NCI-H1105 treated with DMSO at 0.1 percent for 48 hours (cell line): ENCODE measurements at places on chromosomes 6 and 20.

GRCh38 chr20:35630636-35631035 lies 15.0 kb downstream of the SPAG4 start:
- DNase-seq = no peak

DNA sequence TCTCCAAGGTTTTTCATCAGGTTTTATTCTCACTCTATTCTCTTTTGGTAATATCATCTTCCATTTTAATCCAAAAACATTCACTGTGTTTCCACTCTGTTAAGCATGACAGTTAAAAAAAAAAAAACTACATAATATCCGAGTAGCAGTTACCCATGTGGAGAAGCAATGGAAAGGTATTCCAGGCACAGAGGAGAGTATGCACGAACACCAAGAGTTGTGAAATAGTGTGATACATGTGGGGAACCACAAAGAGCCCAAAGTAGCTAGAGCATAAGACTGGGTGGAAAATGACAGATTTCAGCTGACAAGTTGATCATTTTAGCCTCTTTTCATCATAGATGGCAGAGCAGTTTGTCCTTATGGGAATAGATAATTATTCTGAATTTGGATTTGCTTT lies 19.9 kb upstream of the FBXL4 start:
- DNase-seq = no peak

DNA sequence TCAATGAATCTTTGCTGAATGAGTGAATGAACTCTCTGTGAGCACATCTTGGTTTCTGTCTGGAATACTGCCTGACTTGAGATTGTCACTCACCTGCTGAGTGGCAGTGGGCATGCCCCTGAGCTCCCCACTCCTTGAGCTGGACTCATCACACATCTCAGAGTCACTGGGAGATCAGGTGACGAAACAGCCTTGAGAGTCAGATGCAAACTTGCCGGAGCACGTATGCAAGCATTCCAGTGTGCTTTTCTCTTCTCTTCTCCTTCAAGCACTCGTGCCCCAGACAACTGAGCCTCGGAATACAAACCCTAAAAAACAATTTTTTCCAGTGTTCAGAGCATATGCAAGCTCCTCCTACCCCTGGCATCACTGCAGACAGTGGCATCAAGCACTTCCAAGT lies 9.4 kb upstream of the BMP7 start:
- no peak for DNase-seq

DNA sequence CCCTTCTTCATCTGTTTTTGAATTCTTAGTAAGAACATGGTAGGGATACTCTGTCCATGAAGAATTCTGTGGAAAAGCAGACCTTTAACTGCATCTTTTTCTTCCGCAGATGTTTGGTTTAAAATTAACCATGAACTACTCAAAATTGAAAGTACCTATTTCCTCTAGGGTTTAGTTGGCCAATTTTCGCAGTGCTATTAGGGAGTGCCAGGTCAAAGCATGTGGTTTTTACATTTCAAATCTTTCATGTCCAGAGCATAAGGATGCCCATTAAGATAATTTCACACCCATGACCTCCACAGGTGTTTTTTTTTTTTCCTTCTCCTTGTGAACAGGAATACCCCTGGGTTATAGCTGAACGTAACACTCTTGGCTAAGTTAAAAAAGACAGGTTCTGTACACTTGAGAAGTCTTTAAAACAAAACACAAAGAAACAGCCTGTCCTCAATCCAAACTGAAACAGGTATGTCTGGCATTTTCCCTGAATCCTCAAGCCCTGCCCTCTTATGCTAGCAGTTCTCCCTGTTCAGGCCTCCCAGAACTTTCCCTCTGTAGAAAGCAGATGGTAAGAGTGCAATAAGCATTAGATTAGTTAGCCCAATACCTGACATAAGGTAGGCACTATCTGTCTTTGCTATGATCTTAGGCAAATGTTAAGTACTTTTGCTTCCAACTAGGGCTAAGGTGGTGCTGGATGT lies 67.1 kb downstream of the ELOVL5 start:
- DNase-seq = no peak

DNA sequence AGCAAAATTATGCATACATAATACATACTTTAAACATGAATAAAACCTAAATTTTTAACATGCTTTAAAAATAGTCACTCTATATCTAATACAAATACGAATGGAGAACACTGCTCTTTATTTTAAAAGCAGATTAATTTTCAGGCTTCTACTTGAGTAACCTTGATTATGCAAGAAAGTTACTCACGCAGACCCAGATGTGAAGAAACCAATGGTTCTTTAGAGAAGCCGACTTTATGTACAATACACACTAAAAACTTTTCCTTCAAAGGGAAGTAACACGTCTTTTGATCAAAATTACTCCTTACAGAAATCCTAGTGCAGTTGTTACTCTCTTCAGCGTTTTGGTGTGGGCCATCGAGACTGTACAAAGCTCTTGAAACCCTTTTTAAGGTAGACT lies 136.9 kb upstream of the SLC22A16 start:
- DNase-seq = no peak

DNA sequence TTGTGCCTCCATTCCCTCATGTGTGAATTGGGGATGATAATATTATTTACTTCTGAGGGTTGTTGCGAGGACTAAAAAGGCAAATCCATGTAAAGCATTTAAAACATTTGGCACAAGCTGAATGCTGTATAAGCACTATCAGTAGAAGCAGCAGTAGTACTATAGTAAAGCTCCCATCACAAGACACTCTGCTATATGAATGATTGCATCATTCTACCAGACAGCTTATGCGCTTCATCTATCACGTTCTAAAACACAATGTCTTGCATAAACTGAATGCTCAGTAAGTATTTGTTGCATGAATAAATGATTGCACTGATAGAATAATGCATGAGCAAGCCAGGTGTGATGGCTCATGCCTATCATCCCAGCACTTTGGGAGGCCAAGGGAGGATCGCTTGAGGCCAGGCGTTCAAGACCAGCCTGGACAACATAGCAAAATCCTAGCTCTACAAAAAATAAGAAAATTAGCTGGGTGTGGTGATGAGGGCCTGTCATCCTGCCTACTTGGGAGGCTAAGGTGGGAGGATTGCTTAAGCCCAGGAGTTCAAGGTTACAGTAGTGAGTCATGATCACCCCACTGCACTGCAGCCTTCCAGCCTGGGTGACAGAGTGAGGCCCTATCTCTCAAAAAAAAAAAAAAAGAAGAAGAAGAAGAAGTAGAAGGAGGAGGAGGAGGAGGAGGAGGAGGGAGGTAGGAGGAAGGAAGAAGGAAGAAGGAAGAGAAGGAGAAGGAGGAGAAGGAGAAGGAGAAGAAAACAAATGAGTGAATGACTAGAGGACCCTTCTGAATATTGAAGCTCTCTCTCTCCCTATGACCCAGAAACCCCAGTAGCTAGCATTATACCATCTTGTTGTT lies 50.0 kb upstream of the FOXO3 start:
- DNase-seq = no peak

DNA sequence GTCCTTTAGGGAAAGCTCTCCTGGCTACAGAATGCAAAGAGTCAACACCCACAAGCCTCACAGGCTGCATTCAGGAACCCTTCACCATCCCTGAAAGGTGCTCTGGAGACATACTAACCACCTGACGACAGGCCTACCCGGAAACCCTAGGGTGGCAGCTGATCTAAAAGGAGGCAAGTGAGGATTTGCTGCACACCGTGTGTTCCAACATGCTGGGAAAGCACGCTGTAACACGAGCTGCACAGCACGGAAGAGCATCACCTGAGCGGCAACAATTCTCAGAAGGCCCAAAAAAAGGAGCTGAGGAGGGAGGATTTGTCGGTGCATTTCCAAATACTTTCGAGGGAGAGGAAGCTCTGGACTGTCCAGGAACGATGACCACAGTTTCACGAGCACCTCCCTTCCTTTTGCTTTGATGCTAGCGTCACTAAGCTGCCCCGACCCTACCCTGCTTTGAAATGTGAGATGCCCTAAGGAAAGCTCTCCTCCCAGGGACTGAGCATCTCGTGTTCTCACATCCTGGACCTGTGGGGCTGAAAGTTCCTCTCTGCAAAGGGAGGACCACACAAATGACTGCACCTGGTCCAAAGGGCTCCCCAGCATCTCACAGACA lies 87.0 kb downstream of the PPP1R3G start:
- no peak for DNase-seq

DNA sequence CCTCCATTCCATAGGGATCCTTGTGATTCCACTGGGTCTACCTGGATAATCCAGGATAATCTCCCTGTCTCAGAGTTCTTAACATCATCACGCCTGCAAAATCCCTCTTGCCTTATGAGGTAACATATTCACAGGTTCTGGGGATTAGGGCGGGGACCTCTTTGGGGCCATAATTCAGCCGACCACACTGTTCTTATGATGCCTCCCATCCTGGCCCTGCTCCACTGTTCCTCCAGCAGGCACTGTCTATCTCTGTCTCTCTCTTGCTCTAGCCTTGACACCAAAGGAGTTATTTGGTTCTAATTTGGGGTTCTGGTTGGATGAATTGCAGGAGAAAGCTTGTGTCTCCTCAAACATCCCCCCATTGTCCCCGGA lies 168.1 kb downstream of the NFATC2 start:
- DNase-seq = no peak

DNA sequence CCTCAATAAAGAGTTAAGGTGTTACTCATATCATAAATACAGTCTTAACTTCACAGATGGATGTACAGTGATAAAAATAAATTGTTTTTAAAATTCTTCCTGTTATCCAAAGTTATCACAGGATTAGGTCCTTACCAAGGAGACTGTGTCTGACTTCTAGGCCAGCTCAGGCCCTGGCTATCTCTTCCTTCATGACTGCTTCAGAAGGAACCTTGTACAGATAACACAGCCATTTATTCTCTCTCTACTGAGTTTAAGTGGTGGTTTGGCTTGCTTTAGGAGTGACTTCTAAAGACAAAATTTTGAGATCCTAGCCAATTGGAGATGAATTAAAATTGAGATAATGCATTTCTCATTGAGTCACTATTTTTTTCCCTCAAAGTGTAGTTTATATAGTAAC lies 40.8 kb upstream of the RNF182 start:
- DNase-seq = no peak

GRCh38 chr6:64590965-64591675 lies 955.5 kb downstream of the PHF3 start:
- no peak for DNase-seq

DNA sequence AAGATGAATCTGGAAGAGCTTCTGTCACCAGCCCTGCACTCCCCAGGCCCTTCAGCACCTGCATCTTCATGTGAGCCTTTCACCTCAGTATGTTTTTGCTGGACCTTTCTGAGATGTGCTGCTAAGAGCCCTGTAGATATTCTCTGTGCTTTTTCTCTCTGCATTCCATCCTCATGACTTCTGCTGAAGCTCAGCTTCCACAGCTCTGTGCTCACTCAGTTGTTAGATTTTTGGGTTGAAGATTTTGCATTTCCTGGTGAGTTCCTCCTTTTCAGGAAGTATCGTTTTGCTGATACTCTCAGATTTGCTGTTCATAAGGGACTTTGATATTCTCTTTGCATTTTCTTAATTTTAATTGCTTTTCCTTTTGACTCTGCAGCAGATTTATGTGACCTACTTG lies 18.3 kb downstream of the KIAA1586 start:
- DNase-seq = no peak

GRCh38 chr6:4178737-4179333 lies 43.5 kb upstream of the ECI2 start:
- no peak for DNase-seq

- no peak for DNase-seq
Measured at GRCh38 chr6:87103977-87104601, 9.2 kb upstream of the CGA start.

GRCh38 chr6:32194825-32195651 lies 2.6 kb upstream of the GPSM3 start:
- no peak for DNase-seq

GRCh38 chr6:158669145-158670035 lies 19.5 kb downstream of the SYTL3 start:
- DNase-seq = peak; percentile 68

DNA sequence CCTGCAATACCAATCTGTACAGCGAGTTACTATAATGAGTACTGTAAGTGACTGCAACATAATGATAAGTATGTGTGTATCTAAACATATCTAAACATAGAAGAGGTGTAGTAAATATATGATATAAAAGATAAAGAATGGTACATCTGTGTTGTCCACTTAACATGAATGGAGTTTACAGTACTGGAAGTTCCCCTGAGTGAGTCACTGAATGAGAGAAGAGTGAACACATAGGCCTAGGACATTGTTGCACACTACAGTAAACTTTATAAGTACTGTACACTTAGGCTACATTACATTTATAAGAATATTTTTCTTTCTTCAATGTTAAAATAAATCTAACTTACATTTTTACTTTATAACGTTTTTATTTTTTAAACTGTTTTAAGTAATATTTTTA lies 380.4 kb downstream of the MMUT start:
- no peak for DNase-seq

DNA sequence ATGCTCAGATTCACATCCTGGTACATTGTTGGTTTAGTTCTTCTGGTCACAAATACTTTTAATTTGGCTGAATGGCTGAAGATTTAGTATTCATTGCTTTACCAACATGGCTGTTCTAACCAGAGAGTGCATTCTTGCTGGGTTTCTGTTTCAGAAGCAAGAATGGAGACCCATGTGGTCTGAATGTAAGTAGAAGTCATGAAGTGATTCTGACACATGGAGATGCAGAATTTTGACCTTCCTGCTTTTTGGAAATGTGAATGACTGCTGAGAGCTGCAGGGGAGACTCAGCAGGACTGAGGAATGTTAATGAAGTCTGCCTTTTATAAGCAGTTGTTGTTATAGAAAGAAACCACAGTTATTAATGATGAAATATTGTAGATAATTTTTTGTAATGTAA lies 576.1 kb upstream of the MARCKS start:
- DNase-seq = no peak
